ENCODE measurements at places on chromosomes 5 and 9.

DNA sequence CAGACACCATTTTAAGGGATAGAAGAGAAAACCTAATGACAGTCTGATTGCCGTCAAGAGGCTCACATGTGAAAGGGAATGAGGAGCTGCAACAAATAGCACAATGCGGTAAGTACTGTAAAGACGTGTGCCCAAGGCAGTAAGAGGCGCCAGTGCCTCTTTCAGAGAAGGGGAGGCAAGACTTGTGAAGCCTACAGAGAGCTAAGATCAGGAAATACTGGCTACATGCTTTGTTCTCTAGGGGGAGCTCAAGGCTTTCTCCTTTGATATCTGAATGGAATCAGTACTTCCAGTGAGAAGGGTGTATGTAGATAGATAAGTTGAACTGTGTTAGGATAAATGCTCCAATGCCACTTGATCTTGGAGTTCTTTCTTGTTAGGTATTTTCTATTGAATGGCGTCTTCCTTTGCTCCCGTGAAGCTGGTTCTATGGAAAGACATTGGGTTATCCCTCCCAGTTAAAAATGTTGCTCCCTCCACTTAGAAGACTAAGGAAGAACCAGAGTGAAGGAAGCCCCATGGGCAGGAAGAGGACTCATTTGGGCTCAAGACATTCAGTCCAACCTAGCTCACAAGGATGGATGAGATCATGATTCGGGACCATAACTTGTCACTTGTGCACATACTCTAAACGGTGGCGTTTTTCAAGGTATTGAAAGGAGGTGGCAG is 23.5 kb upstream of the ALDOB start:
- peak; percentile 86 for DNase-seq

GRCh38 chr5:167440846-167441245 is 850.6 kb upstream of the WWC1 start:
- no peak for DNase-seq

- DNase-seq: no peak
Measured at GRCh38 chr5:165620394-165620793, 2115.0 kb downstream of the MAT2B start.

- no peak for DNase-seq
Measured at GRCh38 chr9:29637471-29638237, 2064.4 kb upstream of the C9orf72 start.

DNA sequence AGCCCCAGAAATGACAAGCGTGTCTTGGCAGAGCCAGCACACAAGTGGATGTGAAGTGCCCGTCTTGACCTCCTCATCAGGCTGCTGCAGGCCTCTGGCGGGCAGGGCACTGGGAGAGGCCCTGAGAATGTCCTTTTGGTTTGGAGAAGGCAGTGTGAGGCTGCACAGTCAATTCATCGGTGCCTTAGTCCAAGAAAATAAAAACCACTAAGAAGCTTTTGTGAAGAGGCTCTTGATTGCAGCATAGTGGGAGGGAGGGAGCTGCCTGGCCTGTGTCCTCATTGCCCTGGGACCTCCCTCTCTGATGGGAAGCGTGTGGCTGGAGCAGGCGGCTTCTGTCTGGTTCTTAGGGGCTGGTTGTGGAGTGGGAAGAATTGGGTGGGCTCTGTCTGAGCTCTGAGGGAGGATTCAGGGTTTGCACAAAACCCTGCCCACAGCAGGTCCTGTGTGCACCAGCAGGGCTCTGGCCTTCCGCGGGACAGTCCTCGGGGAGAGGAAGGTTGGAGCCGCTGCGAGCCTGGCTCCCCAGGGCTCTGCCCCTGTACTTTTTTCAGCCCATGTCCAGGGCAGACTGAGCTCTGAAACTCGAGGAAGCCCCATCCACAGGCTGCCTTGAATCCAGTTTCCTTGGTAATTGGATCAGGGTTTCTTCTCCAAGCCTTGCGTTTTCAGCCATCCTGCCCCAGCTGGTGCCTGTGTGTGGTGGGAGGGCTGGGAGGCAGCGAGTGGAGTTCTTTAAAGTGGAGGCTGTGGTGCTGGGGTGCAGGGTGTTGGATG is 1.1 kb downstream of the HRCT1 start:
- no peak for DNase-seq

DNA sequence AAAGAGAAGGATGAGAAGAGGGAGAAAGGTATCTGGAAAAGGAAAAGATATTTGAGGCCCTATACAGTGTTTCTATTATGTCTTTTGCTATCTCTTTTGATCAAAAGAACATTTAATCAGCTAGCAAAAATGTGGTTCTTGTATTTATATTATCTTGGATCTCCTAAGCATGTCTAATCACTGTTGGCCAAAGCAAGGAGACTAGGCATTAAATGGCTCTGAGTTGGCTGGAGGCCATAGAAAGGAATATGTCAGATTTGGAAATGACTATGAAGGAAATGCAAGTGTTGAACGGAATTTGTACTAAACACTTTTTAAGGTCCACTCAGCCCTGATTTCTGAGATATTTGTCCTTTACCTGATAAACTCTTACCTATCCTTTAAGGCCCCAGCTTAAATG is 22.4 kb upstream of the THG1L start:
- DNase-seq: no peak

DNA sequence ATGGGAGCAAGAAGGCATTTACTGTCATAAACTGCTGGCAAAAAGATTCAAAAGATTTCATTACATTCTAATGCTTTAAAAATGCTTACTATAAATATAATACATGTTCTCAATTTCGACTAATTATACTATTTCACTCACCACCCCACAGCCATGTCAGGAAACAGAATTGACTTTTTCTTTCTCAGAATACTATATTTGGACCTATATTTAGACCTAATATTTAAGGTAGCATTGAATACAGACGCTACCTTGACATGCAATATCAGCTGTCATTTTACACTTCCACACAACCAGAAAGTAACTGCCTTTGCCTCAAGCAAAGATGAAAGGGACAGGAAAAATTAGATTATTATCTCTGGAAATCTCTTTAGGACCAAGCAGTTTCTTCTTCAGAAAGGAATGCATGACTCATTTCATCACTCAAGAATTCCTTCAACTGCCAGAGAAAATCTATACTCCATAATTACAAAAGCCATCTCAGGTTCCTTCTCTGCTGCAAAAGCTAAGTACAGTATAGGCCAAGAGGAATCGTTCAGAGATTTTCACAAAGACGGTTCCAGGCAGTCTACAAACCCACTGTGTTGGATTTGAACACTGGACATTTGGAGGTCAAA is 11.8 kb upstream of the UBE2QL1 start:
- peak; percentile 33 for DNase-seq

DNA sequence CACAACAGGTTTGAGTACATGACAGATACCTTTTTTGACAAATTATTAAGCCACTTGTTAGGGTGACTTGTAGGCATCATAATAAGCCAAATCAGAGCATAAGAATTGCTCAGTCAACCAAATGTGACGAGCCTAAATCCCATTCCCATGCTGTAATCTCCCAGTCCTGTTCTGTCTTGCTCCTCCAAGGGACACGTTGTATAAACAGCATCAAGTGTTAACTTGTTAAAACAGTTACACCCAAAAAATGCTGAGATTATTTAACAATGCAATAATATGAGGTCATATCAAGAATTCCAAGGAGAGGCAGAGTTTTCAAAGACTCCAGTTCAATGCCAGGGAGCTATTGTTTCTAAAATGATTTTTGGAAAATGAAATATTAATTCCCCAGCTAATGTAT is 76.2 kb downstream of the SH3TC2 start:
- DNase-seq: no peak

- no peak for DNase-seq
Measured at GRCh38 chr5:152942633-152943336, 537.7 kb upstream of the NMUR2 start.

DNA sequence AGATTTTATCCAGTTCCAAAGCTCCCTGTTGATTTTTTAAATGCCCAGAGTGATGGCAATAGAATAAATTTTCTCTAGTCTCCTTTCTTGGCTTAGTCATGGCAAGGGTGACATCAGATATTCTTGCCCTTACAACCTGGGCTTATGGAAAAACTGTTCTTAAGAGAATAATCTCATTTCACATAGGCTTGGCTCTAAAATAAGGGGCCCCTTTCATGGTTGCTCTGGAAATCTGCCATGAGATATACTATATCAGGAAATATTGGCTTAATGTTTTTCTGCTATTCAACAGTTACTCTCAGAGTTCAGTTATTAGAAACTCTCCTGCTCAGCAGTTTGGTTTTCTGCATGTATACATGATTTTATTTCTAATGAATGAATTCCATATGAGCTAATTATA is 7.8 kb downstream of the HMHB1 start:
- DNase-seq: no peak

DNA sequence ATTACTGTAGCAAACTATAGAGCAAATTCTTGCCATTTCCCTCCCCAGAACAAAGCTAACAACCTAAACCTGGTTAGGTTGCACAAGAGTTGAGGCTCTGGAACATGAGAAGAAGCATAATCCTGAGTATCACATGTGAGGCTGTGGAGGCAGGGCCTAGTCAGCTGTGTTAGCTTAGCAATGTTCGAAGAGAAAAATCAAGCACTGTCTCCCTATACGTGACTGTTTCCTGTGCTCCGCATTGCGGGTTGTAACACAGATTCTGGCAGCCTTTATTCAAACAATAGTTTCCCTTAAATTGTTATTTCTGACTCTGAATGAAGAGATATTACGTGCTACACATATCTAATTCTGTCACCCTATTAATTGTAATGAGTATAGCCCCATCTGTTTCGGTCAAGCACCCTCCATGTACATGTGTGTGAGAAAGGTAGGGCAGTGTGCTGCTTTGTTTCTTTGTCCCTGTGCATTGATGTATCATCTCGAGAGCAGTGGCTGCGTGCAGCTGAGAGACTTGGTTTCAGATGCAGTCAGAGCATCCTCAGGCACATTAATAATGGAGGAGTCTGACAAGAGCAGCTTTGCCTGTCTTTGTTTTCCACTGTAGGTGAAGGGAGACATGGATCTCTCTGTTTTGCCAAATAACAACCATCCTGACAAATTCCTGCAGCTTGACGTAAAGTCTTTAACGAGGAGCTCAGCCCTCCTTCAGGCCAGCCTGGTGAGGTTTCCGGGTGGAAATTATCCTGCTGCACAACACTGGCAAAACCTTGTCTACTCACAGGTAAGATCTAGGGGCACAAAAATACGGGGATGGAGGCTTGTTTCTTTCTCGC is at the start of gene MINAR2:
Gene MINAR2 (plus strand): TSS at position 523 of the 836 bp plus-strand sequence. CDS start 97 bp downstream, at position 620.
- DNase-seq: no peak

GRCh38 chr9:125942125-125942524 is 195.0 kb downstream of the PBX3 start:
- no peak for DNase-seq

GRCh38 chr5:53091289-53091688 is 18.3 kb downstream of the MOCS2 start:
- DNase-seq: no peak

DNA sequence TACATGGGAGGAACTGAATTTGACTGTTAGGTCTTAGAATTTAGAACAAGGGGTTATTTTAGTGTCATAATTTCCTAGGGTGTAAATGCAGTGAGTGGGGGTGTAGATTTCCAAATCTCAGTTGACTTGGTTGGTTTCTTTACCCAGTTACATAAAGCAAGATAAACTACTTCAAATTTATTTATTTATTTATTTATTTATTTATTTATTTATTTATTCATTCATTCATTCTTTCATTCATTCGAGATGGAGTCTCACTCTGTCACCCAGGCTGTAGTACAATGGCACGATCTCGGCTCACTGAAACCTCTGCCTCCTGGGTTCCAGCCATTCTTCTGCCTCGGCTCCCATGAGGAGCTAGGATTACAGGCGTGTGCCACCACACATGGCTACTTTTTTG is 200.4 kb downstream of the SLF1 start:
- DNase-seq: no peak

DNA sequence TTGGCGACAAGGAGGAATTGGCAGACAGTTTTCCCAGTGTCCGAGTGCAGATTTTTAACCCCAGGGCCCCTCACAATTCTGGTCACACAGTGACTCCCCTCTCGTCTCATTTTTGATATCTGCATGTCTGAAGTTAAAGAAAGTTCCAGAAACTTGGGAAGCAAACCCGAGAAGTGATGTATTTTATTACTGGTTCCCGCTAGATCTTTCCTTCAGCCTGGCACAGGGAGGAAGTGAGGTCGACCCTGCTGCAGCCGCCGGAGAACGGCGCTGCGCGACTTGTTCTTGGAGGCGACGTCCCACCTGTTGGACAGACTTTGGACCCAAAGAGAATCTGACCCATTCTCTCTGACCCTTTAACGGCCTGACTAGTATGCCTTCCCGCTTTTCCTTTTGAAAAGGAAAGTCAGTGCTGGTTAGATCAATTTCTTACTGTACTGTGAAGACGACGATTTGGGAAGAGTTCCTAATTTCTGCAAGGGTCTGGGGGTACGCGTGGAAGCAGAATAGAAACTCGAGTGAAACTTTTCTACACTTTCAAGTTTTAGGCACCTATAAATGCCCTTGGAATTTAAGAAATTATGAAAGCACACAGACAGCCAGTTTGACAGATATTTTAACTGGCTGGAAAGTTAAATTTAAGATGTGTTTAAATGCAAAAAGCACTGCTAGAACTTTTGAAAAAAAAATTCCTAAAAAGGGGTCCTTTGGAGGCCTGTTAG is 744 bp downstream of the OTULIN start:
- peak; percentile 43 for DNase-seq

- no peak for DNase-seq
Measured at GRCh38 chr9:27457445-27457844, 66.6 kb upstream of the IFNK start.

- no peak for DNase-seq
Measured at GRCh38 chr9:108662091-108662875, 193.5 kb downstream of the ACTL7B start.

- no peak for DNase-seq
Measured at GRCh38 chr5:55236800-55237199, 3.4 kb upstream of the CCNO start.

- DNase-seq: no peak
Measured at GRCh38 chr9:33645706-33646105, 121.7 kb downstream of the ANKRD18B start.

DNA sequence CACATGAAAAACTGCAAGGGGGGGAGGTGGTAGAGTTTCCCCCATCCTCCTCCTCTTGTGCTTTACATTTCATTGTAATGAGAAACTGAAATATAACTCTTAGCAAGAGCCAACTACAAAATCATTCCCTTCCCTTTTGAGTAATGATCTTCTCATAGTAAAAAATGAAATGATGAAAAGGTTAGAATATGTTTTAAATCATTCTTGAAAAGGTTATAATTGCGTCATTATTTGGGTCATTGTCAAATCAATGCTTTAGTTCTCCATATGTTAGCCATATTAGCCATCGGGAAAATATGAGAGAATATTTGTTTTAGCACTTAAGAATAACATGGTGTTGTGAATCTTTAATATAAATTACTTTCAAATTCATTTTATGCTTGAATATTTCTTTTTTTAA is 1185.0 kb upstream of the CDH18 start:
- no peak for DNase-seq

DNA sequence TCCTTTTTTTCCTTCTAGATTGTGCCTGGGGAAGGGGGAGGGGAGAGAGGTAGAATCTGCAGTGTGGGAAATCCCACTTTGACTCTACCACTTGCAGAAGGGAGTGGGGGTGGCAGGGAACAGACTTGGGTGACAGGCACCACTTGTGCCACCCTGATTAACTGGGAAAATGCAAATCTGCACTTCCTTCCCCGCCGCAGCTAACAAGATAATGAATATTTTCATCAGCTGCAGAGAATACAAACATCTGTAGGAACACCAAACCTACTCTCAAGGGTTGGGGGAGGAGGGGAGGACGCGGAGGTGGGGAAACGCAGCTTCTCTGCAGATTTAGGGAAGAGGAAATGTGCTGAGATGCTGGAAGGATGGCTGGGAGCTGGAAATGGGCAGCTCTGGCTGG is 73.5 kb downstream of the TRIM32 start:
- DNase-seq: peak; percentile 16

- no peak for DNase-seq
Measured at GRCh38 chr5:127040796-127041520, 10.6 kb upstream of the MARCHF3 start.

GRCh38 chr9:3006851-3007250 is 163.0 kb upstream of the PUM3 start:
- no peak for DNase-seq
